ENCODE measurements at places on chromosomes 5 and 9.

DNA sequence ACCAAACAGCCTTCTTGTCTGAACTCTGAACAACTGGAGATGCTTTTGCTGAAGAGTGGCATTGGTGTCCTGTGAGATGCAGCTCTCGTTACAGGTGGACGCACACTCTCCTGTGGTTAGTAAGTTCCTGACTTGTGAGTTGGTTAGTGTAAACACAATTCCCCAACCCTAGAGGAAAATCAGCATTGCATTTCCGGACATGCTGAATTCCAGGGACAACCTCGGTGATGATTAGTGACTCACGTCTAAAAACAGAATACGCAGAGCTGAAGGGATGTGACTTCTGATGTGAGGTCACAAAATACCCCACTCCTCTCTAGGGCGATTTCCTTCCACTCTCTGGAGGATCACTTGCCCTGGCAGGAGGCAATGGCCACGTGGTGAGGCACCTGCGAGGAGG, 5.0 kb downstream of the OR2V2 start:
- no peak for DNase-seq

- DNase-seq: no peak
Measured at GRCh38 chr9:135023088-135023785, 64.2 kb upstream of the OLFM1 start.

GRCh38 chr5:30693326-30693725, 500.2 kb upstream of the CDH6 start:
- DNase-seq: no peak

DNA sequence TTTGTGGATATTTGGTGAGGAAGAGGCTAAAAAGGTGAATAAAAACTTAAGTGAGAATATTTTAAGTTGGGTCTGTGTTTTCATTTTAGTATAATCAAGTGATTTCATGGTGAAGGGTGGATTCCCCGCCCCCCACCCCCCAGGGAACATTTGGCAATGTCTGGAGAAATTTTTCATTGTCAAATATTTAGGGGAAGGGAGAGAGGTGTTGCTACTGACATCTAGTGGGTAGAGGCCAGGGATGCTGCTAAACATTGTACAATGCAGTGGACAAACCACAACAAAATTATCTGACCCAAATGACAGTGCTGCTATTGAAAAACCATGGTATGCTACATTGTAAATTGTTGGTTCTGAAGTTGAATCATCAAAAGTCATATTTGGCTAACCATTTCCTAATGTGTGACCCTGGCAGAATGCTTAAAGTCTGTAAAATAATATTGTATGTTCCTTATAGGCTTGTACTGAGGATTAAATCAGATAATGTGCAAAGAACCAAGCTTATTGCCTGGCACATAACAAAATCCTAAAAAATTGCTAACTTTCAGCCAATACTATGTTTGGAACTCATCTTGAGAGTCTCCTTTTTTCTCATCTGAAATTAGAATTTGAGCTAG, 5.6 kb downstream of the C5orf24 start:
- DNase-seq: no peak

DNA sequence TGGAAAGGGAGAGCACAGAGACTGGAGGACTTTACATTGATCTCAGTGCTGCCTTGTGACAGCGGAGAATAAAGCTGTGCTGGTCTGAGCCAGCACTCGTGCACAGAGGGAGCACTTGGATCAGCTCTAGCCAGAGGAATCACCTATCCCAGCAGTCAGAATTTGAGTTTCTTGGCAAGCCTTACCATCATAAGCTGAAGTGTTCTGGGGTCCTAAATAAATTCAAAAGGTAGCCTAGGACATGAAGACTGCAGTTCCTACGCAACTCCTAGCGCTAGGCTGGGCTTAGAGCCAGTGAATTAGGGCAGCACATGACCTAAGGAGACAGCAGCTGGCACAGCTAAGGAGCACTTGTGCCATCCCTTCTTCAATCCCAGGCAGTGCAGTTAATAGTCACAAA, 119.5 kb downstream of the HMHB1 start:
- no peak for DNase-seq

DNA sequence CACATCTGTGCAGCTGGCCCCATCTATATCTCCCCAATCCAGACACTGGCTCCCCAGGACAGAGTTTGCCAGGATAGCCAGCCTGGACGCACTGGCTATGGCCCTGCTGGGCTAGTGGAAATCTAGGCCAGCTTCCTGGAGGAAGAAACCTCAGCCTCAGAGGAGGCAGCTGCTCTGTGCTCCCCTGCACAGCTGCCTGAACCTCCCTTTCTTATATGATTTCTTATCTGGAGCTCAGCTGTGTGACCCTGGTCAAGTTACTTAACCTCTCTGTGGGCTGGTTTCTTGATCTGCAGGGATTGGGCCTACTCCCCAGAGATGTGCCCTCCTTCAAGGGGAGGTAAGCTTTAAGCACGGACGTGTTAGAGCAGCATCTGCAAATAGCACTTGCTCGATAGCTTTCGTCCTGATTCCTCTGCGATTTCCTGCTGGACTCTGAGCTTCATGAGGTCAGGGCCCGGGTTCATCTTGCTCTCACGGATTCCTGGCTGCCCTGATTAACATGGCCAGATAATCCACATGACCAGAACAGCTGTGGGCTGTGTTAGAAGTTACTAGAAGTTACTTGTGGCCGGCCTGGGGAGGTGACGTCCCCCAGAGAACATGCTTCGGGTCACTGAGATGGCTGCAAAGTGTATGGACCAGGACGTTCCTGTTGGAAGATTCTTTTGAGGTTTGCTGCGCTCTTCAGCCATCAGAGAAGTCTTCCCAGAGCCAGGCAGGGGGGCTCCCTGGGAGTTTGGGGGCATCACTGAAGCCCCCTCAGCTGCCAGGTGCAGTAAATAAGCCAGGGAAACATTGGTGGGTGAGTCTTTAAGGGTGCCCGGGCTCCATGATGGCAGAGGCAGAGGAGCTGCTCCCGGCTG, 14.5 kb downstream of the C9orf50 start:
- no peak for DNase-seq

- no peak for DNase-seq
Measured at GRCh38 chr5:36073595-36074216, 7.0 kb upstream of the UGT3A2 start.

DNA sequence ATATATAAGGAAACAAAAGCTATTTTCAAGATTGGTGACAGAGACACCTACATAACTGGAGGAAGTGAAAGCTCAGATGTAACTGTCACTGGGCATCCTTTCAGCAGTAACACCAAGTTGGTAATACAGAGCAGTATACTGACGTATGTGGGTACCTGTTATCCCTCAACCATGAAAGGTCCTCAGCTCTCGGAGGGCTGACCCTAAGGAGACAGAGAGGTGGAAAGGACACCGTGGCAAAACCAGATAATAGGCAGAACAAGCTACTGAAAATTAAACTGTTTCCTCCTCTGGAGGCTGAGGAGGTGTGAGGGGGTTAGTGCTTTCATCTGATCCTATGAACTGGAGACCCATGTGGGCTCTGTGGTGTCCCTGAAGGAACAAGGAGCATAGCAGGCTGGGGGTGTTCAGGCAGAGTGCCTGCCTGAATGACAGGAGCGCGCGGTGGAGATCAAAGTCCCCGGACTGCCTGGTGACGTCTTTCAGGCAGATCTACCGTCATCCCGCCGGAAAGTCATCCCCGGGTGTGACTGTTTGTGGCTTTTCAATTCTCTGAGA, 130.2 kb upstream of the FSTL4 start:
- no peak for DNase-seq

DNA sequence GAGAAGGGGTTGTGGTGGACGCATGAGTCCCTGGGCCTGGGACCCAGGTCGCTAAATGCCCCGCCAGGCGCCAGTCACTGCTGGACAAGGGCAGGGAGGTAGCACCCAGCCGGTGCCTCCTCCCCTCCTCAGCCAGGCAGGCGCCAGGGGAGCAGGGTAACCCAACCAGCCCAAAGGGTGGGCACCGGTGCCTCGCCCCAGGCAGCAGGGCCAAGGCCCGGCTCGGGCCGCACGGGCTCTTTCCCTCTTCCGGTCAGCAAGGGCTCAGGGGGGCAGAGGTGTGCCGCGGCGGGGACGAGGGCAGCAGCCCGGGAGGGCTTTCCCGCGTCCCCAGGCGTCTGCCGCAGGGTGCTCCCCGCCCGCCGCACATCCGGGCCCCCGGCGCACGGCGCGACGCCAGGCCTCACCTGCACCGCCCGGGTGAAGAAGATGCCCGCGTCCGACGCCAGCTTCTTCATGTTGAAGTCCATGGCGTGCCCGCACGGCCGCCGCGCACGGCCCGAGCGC, 393 bp downstream of the SH3GLB2 start:
- no peak for DNase-seq

DNA sequence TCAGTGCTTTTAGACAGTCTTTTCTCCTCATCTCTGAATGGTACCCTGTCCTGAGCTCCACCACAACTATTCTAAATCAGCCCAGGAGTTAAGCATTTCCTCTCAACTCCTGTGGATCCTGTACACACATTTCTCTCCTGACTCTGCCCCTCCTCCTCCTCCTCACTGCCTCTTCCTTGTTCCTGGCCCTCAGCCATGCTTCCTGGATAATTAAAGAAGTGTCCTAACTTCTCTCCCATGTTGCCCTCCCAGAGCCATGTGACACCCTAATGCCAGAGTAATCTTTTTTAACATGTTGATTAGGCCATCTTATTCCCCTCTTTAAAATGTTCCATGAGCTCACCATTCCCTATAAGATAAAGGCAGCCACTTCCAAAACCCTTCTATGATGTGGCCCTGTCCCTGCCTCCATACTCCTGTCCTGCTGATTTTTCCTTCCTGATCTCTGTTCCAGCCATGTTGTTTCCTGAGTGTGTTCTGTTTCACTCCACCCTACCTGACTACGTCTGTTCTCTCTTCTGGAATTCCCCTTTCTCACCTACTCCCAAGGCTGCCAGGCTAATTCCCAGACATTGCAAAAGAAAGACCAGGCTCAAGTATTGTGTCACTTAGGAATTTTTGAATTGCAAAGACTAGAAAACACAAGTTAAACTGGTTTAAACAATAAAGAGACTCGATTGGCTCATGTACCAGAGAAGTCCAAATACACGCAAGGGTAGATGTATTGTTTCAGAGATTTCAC, 295.2 kb downstream of the MAST4 start:
- no peak for DNase-seq

GRCh38 chr9:6869081-6869948, 111.5 kb downstream of the KDM4C start:
- no peak for DNase-seq

DNA sequence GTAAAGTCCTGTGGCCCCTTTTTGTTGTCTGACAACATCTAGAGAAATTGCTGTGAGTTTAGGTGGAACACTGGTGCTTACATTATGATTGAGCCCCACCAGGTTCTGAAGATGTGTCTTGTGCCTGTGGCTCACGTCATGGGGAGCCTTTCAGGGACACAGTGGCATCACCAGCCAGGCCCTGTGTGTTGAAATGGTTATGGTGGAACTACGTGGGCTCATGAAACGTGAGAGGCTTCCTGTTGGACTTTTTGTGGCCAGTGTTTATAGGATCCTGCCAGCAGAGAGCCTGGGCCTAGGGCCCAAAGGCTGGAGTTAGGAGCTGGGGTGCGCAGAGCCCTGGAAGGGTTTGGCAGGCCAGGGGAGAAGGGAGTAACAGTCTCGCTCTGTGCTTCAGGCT, 46.8 kb downstream of the TENT4A start:
- DNase-seq: no peak

DNA sequence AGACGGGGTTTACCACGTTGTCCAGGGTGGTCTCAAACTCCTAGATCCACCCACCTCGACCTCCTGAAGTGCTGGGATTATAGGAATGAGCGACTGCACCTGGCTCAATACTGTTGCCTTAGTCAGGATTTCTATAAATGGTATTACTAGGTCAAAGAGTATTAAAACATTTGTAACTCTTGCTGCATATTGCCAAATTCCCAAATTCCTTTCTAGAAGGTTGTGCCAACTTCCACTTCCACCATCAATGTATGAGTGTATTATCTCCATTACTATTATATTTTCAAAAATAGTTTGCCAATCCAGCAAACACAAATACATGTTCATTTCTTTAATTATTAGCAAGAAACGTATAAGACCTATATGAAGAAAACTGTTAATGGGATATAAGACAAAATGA, 10.6 kb downstream of the PTGR1 start:
- no peak for DNase-seq

GRCh38 chr5:98443881-98444280, 329.6 kb upstream of the RGMB start:
- DNase-seq: no peak

- DNase-seq: no peak
Measured at GRCh38 chr5:1324719-1325190, 20.1 kb downstream of the CLPTM1L start.

- DNase-seq: no peak
Measured at GRCh38 chr5:75057561-75057960, 5.2 kb upstream of the GCNT4 start.

- no peak for DNase-seq
Measured at GRCh38 chr5:109078448-109078847, 330.8 kb downstream of the FER start.

- DNase-seq: no peak
Measured at GRCh38 chr5:140094889-140095288, 19.0 kb upstream of the PURA start.

DNA sequence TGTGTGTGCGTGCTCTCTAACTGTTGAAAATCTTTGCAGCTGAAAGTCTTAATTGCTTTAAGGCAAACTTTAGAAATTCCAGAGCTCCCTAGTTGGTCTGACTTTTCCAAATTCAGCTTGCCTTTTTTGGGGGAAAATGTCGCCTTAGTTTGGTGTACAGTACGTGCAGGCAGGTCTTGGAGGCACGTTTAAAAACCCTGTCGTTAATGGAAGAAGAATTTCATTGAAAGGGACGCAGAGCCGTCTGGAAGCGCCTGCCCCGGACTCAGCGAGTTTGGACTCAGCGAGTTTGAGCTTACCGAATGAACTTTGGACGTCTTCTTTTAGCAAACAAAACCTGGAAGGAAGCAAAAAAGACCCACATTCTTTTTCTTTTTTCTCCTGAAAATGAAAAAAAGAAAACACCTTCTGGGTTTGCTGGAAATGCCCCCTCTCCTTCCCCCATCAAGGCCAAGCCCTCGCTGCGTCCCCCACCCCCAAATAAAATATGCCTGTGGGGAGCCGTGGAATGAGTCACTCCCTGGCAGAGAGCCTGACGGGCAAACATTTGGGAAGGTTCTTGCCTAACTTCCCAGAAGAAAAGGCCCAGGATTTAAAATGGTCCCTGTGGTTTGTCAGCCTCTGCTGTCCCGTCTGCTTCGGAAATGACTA, 1.5 kb downstream of the NEK6 start:
- DNase-seq: peak; percentile 70

DNA sequence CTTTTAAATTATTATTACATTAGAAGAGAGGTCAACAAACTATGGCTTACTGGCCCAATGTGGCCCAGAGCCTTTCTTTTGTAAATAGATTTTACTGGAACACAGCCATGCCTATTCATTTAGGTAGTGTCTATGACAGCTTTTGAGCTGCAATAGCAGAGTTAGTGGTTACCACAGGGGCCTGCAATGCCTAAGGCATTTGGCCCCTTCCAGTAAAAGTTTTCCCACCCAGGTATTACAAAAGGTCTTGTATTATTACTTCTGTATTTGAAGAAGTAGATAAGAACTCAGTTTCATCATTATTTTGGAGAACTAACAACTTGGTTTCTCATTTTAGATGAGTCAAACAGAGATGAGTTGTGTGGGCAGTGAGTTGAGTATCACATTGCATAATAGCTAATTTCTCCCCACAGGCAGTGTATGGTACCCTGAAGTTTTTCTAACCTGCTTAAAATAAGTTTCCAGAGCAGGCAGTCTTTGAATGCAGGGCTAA, 9.5 kb downstream of the MTRR start:
- DNase-seq: no peak

GRCh38 chr9:111902391-111903139, 6.0 kb downstream of the UGCG start:
- no peak for DNase-seq

GRCh38 chr5:143063175-143063970, 293.2 kb downstream of the ARHGAP26 start:
- DNase-seq: peak; percentile 44

GRCh38 chr5:94239266-94239665, 379.1 kb downstream of the KIAA0825 start:
- DNase-seq: no peak

Data from right lung (tissue), 10 donors.